Hippocampal formation (tissue), 2 donors: ENCODE measurements at places on chromosomes 6 and 20.

GRCh38 chr6:149484733-149485700 is at the start of gene ZC3H12D:
Gene ZC3H12D, minus strand, starts transcription at chr6:149485014. Its CDS starts 10,471 bp downstream, at chr6:149474543.
- DNase-seq: no peak

DNA sequence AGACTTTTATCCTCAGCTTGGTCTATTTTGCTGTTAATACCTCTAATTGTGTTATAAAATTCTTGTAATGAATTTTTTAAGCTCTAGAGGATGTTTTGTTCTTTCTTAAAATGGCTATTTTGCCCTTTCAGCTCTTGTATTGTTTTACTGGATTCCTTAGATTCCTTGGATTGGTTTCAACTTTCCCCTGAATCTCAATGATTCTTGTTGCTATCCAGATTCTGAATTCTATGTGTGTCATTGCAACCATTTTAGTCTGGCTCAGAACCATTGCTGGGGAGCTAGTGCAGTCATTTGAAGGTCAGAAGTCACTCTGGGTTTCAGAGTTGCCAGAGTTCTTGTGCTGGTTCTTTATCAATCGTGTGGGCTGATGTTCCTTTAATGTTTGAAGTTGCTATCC is 37.1 kb downstream of the OTOR start:
- no peak for DNase-seq

DNA sequence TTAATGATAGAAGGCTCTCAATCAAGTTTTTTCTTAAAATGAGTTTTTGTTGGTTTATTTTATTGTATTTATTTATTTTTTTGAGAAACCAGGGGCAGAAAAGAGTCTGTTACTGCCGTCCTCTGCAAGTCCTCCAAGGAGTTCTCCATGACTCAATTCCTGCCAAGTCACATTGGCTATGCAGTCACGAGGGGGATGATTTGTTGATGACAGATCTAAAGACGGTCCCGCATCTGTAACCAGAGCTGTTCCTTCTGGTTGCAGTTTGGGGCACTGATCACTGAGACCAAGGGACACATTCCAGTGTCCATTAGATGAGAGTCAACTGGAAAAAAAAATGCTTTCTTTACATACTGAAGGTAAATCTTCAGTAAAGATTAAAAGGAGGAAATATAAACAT is 13.9 kb upstream of the TSHZ2 start:
- no peak for DNase-seq

- no peak for DNase-seq
Observed at GRCh38 chr6:141024526-141024925, 1108.2 kb upstream of the GJE1 start.

GRCh38 chr6:5846889-5847288 is 159.8 kb downstream of the NRN1 start:
- no peak for DNase-seq

- DNase-seq: no peak
Observed at GRCh38 chr6:41122373-41122772, 31.8 kb downstream of the TREML1 start.

GRCh38 chr20:45552456-45552855 is 5.3 kb upstream of the EPPIN start:
- DNase-seq: no peak

GRCh38 chr6:138087593-138088325 is 19.5 kb downstream of the PERP start:
- DNase-seq: no peak

DNA sequence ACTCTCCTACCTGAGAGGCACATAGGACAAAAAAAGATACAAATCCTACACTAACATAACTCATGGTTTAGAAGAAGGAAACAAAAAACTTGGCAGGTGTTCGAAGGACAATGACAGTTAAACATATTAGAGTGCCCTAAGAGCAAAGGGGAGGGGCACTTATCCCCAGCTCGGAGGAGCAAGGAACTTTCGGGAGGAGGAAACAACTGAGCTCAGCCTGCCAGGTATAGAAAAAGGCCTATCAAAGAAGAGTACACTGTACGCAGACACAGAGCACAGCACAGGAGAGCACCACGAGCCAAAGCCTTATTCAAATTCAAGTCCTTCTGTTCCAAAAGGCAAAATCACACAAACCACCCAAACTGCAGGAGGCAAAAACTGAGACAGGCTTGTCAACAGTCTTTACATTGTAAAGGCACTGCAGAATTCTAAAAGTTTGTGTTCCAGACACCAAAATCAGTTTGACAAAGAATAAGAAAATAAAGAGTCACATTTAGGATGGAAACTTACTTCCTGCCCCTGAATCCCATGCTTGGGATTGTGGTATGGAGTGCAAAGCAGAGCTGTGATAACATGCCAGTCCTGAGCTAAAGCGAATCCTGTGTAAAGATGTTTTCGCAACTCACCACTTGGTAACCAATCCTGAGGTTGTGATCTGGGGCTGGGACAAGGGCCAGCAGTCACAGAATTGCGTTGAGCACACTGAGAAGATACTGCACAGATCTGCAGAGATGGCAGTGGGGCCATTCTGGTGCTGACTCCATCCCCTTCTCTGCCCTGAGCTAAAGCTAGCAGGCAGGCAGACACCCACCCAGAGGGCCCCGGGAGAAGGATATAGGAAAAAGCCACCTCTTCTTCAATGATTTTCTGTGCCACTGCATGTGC is 108.6 kb downstream of the CHD6 start:
- DNase-seq: no peak

- DNase-seq: no peak
Observed at GRCh38 chr6:149050160-149050559, 267.4 kb upstream of the TAB2 start.

DNA sequence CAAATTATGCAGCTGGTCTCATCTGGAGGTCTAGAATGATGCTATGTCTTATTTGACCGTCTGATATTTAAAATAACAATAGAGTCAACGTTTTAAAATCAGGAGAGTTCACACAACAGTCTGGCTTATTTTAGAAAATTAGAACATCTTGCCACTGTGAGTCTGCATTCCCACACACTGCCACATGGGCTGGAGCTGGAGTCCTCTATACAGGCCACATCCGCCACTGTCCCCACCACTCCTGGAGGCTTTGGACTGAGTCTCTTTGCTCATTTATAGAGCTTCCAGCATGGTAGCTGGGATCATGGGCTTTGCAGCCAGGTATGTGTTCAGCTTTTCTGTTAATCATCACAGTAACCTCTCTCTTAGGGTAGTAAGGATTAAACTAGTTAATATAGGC is 68.8 kb upstream of the ZNFX1 start:
- no peak for DNase-seq

- DNase-seq: no peak
Observed at GRCh38 chr20:63148696-63149095, 67.2 kb downstream of the YTHDF1 start.

- DNase-seq: no peak
Observed at GRCh38 chr6:32890831-32891230, 36.8 kb downstream of the PSMB9 start.

DNA sequence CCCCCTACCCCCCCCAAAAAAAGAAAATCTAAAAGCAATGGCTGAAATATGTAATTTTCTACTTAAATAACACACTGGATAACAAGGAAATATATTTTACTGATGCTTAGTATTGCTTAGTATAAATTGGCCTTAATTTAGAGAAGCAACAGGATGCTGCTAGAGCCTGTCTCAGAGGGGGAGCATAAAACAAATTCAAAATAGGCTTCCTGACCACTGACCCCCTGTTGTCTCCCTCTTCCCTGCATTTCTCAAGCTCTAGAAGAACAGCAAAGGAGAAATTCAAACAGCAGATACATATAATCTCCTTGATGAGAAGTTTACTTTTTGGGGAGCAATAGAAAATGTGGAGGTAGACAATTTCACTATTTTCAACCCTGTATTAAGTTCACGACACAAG is 631.1 kb upstream of the GJE1 start:
- no peak for DNase-seq

- no peak for DNase-seq
Observed at GRCh38 chr20:25706793-25707192, 10.1 kb upstream of the ZNF337 start.

DNA sequence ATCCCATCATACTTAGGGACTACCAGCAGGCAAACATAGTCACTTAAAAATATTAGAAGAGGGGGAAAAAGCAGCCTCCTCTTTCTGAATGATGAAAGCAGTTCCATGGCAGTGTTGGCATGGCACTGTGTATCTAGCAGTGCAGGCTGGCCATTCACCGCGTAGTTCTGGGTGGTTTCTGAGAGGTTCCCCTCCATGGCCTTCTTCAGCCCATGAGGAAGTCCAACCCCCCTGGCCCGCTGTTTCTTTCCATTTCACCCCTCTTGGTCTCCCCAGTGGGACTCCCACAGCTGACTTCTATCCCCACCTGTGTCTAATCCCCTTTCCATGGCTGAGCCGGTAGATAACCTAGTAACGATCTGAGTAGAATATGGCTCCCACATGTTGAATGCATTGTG is 17.0 kb downstream of the PPARD start:
- no peak for DNase-seq

- DNase-seq: no peak
Observed at GRCh38 chr6:20252311-20252710, 40.0 kb upstream of the MBOAT1 start.

- no peak for DNase-seq
Observed at GRCh38 chr20:11849976-11850670, 67.6 kb upstream of the BTBD3 start.

- DNase-seq: no peak
Observed at GRCh38 chr6:32818867-32819266, 2.1 kb upstream of the HLA-DOB start.

GRCh38 chr20:44407402-44408184 is 52.1 kb downstream of the HNF4A start:
- DNase-seq: no peak

DNA sequence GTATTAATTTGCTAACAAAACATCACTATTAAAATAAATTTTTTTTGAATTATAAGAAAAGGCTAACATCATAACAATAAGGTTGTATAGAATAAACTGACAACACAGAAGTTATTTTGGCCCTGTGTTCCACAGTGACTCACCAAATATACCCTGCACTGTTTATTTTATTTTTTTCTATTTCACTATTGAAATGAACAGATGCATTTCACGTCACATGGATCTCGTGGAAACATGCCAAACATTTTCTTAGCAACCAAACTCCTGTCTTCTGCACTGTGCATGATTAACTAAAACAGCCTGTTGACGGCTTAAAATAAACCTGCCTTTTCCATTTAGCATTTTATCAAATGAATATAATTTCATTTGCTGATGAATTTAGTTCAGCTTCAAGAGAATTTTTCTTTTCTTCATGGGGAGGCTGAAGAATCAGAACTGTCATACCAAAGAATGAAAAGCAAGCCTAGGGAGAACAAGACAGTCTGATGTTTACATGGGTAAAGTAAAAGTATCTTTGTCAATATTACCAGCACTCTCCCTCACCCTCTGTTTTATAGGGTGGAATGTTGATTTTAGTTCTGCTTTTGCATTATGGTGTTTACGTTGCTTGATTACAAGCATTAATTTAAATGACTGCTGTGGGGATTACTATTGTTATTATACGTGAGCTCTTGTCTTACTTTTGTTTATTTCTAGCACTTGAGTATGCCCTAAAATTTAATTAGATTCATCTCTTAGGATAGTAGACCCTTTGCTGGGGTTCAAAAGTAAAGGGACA is 115.3 kb downstream of the LCA5 start:
- DNase-seq: peak; percentile 17

- no peak for DNase-seq
Observed at GRCh38 chr20:52818491-52818890, 153.7 kb upstream of the TSHZ2 start.

- no peak for DNase-seq
Observed at GRCh38 chr20:51627586-51627985, 85.1 kb upstream of the NFATC2 start.

- no peak for DNase-seq
Observed at GRCh38 chr20:50220894-50221365, 30.3 kb downstream of the CEBPB start.

DNA sequence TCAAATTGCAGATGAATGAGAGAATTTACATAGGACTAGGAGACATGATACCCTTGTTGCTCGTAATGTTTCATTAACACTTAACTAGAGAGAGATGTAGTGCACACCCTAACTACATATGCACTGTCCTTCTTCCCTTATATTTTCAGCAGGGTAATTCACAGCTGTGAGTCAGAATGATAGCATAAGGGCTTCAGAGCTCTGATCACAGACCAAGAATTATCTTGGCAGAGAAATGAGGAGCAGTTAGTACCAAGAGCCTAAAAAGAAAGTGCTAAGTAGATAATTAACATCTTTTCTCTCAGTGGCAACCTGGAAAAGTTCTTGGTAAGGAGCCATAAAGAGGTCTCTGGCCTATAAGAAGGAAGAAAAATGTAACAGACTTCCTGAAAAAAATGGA is 35.8 kb downstream of the GRIK2 start:
- peak; percentile 35 for DNase-seq

DNA sequence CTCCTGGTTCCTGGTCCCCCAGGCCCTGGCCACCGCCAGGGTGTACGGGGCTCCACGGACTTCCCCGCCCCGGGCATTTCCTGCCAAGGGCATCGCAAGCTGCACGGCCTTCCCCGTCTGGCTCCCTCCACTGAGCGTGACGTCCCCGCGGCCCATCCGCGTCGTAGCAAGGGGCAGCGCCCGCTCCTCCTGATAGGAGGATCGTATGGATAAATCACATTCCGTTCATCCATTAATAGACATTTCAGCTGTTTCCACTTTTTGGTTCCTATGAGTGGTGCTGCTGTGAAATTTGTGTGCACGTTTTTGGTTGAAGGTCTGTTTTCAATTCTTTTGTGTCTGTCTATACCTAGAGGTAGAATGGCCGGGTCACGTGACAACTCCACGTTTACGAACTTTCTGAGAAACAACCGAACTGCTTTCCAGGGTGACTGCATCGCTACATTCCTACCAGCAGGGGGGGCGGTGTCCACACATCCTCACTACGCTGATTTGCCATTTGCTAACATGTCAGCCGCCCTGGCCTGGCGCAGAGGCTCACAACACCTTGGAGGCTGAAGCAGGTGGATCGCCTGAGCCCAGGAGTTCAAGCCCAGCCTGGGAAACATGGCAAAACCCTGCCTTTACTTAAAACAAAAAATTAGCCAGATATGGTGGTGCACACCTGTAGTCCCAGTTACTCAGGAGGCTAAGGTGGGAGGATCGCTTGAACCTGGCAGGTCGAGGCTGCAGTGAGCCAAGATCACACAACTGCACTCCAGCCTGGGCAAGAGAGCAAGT is 37.7 kb downstream of the KCNQ2 start:
- peak; percentile 21 for DNase-seq

DNA sequence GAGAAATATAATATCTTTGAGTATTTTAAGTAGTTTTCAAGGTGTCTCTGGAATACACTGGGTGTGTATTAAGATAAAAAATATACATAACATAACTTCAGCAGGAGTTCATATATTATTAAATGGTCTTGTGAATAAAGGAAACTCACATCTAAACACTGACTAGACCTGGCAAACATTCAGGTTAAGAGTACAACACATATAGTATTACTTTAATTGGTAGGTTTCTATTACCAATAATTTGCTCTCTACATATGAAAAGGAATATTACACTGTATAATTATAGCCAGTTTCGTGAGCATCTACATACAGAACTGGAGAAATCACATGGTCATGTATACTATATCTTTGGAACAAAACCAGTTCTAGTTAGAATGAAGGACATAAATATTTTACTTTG is 8.7 kb downstream of the NCOA5 start:
- no peak for DNase-seq

- no peak for DNase-seq
Observed at GRCh38 chr20:50350510-50351249, 159.5 kb upstream of the PTPN1 start.

- DNase-seq: no peak
Observed at GRCh38 chr20:31590717-31591225, 14.3 kb upstream of the ID1 start.

- no peak for DNase-seq
Observed at GRCh38 chr6:36350681-36351571, 14.2 kb upstream of the BNIP5 start.
